ENCODE measurements at places on chromosomes 1 and 21. TPM values are rescaled to one million over a fixed set of nuclear protein-coding genes. Genes with fewer than 3 reads are reported as not detected.

The FBXO44 gene
- total RNA-seq: 6.4 TPM

The PRR9 gene
- total RNA-seq: not detected

The ITLN2 gene
- total RNA-seq: not detected

The TCP10L gene
- total RNA-seq: 0.26 TPM

The KLHDC8A gene
- not detected for total RNA-seq

Measured in dermis microvascular lymphatic vessel endothelial cell (primary cell).